Activated CD4-positive, alpha-beta T cell treated with anti-CD3 and anti-CD28 coated beads, Interleukin-2, amount 50 U/mL, for 48 hours (primary cell): ENCODE measurements at places on chromosomes 6 and 20.

GRCh38 chr20:18066421-18067333, 9.0 kb upstream of the OVOL2 start:
- DNase-seq: no peak

GRCh38 chr6:15491255-15491985, 171.4 kb downstream of the DTNBP1 start:
- DNase-seq: peak; percentile 71

GRCh38 chr6:129568015-129568414, 142.0 kb downstream of the ARHGAP18 start:
- DNase-seq: no peak

GRCh38 chr6:79396625-79397024, 140.6 kb downstream of the LCA5 start:
- DNase-seq: no peak

GRCh38 chr6:44162876-44163625, 4.4 kb downstream of the CAPN11 start:
- no peak for DNase-seq

- no peak for DNase-seq
Observed at GRCh38 chr20:49747707-49748524, 34.2 kb upstream of the B4GALT5 start.

DNA sequence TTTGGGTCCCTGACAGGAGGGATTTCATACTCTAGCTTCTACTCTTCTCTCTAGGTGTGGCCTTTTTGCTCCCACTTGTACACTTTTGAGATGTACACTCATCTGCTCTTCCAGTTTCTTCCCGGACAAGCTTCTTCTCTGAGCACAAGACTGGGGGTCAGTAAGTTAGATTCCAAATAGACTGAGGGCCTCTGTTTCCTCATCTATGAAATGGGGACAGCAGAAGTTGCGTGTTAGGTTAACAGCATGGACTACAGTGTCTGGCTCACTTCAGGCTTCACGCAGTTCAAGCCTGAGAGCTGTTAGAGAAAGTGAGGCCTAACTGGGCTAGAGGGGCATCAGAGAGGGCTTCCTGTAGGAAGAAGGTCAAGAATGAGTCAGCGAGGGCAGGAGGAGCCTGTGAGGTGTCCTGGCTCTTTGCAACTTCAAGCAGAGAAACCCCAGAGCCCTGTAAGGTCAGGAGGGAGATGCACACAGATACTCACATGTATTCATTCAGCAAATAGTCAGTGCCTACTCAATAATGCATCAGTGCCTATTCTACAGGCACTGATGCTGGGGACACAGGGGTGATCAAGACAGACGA, 20.6 kb downstream of the XKR7 start:
- no peak for DNase-seq

DNA sequence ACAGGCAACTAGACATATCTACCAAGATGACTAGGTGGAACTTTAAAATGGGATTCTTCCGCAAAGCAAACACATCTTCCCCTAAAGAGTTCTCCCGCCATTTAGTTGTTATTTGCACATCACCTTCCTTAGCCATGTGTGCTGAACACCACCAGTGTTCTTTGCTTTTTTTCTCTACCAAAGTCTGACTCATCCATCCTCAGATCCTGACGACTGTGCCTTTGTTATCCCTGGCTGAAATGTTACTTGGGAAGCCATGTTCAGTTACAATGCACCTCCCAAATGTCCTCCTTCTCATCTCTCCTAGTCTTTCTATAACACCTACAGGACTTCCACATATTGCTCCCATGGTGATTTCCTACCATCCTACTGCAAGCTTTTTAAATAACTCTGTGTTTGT, 593.5 kb upstream of the ARID1B start:
- DNase-seq: no peak

DNA sequence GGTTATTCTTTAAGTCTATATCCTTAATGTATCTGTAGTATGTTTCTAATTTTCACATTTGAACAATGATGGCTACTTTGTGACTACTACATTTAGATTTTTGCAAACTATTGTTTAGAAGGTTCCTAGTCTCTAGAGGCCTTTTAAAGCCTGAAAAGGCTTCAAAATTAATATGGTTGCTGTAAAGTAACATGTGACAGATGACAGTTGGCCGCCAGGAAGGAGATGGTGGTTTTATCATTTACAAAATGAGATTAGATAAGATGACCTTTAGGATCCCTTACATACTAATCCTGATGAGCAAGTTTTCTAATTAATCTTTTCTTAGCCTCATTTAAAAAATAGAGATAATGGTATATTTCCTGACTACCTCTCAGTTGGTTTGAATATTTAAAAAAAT, 18.8 kb downstream of the SCAF8 start:
- no peak for DNase-seq

DNA sequence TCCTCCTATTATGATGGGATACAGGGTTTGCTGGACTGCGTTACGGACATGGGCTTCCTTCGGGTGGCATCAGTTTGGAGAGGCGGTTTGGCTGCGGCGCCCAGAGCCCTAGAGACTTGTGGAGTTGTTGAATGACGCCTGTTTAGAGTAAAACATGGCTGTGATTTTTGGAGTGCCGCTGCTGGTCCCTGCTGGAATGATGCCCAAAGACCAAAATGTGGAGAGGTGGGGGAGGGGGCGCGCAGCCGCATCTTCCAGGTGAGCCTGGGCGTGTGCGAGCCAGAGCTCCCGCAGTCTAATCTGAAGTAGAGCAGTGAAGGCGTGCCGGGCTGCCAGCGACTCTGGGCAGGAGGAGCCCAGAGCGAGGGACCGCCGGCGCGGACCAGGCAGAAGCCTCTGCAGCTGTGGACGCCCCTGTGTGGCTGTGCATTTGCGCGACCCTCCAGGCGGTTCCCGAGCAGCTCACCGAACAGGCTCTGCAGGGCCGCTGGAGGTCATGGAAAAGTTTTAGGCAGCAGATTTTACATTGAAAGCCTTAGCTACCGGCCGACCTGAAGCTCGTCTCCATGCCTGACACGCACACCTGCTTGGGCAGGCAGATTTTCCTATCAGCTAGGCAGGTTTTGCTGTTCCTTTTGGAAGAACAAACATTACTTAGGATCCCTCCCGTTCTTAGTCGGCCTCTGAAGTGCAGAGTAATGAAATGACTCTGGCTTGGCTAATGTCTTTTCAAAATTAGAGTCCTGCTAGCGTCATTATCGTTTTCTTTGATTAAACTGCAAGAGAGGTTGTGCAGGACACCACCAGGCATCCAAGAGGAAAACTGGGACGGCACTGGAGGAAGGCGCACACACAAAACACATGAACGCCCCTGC, 298.2 kb downstream of the PHACTR1 start:
- no peak for DNase-seq

DNA sequence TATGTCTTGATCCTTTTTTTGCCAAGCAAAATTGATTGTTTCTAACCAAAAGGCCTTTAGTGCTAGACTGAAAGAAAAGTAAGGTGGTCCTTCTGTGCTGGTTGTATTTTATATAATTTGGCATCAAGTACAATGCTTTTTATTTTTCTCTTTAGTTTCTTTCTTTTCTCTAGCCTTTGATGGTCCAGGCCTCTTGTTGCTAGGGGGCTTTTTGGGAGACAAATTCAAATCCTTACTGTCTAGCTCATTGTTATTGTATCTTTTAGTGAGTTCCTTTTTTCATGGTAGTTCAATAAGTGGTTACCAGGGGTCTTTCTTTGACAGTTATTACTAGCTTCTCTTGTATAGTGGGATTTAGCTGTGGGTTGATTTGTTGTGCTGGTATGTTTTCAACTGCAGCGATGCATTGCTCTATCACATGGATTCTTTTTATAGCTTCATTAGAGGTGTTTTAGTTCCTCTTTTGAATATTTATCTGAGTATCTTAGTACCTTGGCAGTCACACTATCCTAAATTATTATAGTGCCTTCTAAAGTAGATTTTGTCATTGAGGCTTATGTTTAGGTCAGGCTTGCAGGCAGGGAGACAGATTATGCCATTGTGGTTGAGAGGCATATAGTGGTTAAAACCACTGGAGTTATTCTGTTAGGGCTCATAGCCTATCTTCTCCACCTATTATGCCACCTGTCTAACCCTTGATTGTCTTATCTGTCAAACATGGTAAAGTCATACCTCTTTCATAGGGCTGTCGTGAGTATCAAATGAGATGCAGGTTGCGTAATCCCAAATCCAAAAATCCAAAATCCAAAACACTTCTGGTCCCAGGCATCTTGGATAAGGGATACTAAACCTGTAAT, 49.5 kb downstream of the KCNS1 start:
- DNase-seq: no peak

DNA sequence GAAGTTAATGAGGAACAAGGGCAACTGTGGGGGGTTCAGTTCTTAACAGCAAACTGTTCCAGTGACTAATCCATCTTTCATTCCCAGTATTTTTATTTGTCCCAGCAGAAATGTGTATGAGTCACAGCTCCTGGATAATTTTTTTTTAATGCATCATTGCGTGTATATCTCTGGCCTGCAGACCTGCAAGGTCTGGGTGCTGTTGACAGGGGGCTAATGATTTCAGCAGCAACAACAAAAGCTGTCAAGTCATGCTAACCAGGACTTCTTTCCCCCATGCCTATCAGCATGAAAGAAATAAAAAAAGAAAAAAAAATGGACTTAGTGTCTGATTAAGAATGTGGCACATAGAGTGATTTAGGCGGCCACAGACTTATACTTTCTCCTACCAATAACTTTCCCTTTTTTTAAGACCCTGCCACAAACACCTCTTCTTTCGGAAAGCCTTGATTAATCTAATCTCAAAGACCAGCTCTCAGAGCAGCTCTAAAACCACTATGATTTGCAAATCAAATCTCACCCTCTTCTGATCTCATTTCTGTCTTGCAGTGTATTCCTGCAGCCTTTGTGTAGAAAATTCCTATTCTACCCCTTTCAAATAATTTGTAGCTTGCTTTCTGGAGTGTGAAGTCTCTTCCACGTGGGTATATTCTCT, 14.2 kb upstream of the PREX1 start:
- DNase-seq: no peak

GRCh38 chr6:38168699-38169098, 349.2 kb downstream of the ZFAND3 start:
- no peak for DNase-seq

- no peak for DNase-seq
Observed at GRCh38 chr20:34951252-34951651, 4.4 kb downstream of the GSS start.

DNA sequence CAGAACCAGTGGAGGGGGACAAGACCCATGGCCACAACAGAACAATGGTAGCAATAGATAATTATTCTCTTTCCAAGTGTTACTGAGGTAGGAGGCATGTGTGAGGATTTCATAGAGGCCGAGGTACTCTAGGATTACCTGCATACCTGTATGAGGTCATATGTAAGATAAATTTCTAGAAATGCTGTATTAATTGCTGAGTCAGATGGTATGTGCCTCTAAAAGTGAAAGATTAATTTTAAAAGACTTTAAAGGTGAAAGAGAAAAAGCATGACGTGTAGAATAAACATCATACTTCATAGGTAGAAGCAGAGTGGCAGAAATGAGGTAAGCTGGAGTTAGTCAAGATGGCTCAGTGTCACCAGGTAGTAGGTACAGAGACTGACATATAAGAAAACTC, 51.6 kb downstream of the ZHX3 start:
- no peak for DNase-seq

DNA sequence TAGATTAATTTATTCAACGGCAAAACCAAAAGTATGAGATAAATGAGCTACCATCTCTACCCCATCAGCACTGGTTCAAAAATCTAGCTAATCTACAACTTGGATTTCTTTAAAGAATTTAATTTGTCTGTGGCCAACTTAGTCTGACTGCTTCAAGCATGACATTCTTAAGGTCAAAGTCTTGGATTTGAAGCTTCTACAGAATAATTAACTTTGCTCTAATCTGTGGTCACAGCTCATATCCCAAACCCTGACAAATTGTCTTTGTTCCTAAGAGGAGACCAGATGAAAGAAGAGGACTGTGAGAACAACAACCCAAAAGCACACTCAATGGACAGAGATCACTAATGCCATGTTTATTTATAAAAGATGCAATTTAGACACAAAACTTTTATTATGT, 166.9 kb upstream of the EPHA7 start:
- no peak for DNase-seq

- no peak for DNase-seq
Observed at GRCh38 chr6:13913226-13914001, 11.3 kb upstream of the RNF182 start.

DNA sequence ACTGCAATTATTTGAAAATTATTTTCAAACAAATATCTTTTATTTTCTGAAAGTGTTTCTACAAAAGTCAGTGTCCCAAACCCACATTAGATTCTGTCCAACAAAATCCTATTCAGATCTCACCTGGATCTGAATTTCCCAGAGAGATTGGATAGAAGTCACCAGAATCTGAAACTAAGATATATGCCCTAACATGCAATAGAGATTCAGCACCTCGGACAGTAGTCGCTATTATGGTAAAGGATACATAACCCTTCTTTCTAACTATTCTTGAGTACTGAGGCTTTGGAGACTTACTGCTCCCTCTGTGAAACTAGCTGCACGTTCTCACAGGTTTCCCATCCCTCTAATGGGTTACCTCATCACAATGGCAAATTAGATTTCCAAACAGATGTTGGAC, 151.4 kb downstream of the ID4 start:
- DNase-seq: no peak
